ENCODE measurements at places on chromosomes 7 and 10.

- no peak for DNase-seq
Measured at GRCh38 chr10:99731306-99732032, 458 bp downstream of the COX15 start.

GRCh38 chr7:5143106-5143505 is 46.9 kb upstream of the WIPI2 start:
- no peak for DNase-seq

GRCh38 chr10:119246862-119247549 is 39.6 kb downstream of the GRK5 start:
- no peak for DNase-seq

GRCh38 chr10:33883881-33884280 is 549.4 kb upstream of the NRP1 start:
- no peak for DNase-seq

DNA sequence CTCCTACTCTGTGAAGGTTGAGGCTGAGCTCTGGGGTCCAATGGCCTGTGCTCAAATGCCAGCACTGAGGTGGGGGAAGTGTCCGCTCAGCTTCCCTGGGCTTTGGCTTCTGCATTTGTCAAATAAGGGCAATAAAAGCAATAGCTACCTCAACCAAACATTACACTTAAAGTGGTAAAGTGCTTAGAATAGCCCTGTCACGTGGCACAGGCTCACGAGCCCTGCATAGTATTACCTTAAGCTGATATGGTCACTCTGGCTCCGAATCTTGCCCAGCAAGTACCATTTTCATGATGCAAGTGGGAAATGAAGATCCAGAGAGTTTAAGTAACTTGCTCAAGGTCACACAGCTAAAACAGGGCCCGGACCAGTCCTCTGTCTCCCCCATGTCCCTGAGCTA is 451.1 kb upstream of the ZMIZ1 start:
- no peak for DNase-seq

DNA sequence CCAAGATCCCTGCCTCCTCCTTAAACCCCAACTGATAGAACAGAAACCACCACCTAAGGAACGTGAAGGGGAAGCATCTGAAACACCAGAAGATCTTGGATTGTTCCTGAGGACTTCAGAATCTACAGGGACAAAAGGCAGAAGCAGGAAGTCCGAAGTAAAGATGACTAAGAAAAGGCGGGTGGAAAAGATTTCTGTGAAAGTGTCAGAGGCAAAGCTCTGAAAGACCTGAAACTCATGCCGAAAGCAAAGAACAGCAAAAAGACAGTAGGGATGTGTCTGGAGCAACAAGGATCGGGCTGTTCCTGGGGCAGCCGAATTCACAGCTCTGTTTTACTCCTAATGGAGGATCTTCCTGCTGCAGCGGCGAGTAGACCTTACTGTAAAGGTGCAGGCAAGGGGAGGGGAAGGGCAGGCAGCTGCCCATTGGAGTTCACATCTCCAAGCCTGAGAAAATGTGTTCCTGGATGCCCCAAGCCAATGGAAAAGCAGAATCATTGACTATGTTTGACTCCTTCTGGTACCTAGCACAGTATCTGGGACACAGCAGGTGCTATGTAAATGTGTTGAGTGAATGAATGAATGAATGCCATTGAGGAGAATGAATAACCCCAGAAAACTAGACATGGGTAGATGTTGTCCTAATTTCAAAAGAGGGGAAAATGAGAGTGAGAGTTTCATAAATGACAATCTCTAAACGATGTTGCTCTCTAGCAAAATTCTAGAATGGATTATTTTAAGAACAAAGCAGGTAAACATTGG is 40.4 kb downstream of the PDIA4 start:
- DNase-seq, result no peak

- DNase-seq, result no peak
Measured at GRCh38 chr7:42727451-42727850, 184.4 kb downstream of the C7orf25 start.

DNA sequence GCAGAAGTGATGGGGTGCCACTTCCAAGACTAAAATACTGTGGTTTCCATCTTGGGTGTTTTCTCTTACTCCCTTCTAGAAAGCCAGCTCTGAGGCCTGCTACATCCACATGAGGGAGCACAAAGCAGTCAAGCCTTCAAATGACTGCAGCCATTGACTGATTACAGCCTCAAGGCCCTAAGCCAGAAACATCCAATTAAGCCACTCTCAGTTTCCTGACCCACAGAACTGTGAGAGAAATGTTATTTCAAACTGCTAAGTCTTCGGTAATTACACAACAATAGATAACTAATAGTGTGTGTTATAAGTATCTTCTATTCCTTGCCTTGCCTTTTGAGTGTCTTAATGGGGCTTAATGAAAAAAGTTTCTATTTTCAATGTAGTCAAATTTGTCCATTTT is 24.8 kb downstream of the BRAF start:
- DNase-seq, result no peak

Data from GM20000 (cell line).